ENCODE measurements at places on chromosomes 6 and 20.

DNA sequence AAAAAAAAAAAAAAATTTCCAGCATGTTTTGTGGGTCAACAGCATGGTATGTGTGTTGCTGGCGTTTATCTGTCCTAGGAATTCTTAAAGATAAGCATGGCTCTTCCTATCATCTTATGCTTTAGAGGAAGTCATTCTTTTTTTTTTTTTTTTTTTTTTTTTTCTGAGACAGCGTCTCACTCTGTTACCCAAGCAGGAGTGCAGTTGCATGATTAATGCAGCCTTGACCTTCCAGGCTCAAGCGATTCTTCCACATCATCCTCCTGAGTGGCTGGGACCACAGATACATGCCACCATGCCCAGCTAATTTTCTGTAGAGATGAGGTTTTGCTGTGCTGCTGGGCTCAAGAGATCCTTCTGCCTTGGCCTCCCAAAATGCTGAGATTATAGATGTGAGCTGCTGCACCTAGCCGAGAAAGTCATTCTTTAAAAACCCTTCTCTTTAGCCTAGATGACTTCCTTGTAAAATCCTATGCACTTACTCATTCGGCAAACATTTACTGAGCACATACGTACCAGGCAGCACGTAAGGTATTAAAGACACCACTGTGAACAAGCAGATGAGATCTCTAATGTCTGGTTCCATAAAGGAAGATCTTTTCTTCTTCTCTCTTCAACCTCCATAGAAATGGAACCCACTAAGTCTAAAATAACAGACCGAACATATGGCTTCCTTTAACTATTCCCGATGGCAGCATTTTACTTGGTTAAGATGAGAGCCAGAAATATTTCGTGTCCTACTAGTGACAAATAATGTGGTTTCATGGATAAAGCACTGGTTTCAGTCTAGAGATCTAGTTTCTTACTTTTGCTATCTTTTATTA, 122.4 kb downstream of the RIN2 start:
- no peak for DNase-seq

GRCh38 chr6:75368151-75368779, 83.7 kb upstream of the TMEM30A start:
- DNase-seq = peak; percentile 50

- DNase-seq = no peak
These were observed 332.0 kb downstream of the NRN1 start for GRCh38 chr6:5674721-5675120.

DNA sequence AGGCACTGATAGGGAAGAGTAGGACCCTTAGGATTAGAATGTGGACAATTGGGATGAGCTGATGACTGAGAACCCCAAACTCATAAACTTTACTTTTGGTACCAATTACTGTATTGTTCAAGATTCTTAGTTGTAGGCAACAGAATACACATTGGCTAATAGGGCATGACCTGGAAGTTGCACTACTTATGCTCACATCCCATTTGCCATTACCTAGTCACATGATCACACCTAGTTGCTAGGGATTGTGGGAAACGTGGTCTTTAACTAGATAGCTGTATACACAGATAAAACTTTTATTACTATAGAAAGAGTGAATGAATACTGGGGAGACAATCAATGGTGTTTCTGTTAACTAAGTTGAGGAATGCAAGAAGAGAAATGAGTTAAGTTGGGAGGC, 113.4 kb upstream of the AKIRIN2 start:
- DNase-seq = no peak

DNA sequence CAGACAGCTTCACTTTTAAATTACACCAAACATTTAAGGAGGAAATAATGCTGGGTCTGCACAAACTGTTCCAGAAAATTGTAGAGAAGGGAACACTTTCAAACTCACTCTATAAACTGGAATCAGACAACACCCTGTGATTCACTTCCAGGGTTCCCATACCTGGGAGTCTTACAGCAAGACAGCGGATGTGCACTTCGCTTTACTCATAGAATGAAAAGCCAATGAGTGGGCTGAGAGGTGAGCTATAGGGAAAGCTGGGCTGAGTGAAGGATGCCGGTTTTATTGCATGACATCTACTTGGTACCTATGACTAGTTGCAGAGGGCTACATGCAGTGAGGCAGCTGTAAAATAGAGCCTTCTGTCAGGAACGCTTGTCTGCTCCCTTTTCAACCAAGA, 152.1 kb downstream of the FNDC1 start:
- DNase-seq = no peak

Measured in renal pelvis (tissue), 12 donors.